ENCODE measurements at places on chromosomes 13 and 19.
A peak's percentile ranks its signal among the peaks of the same experiment; 100 is the strongest.

- no peak for DNase-seq
Measured at GRCh38 chr13:33015241-33015668, 968 bp upstream of the KL start.

DNA sequence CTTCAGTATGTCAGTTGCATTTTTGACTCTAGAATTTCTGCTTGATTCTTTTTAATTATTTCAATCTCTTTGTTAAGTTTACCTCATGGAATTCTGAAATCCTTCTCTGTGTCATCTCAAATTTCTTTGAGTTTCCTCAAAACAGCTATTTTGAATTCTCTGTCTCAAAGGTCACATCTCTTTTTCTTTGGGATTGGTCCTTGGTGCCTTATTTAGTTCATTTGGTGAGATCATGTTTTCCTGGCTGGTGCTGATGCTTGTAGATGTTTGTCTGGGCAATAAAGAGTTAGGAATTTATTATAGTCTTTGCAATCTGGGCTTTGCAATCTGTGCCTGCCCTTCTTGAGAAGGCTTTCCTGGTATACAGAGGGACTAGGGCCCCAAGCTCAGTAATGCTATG lies 18.5 kb upstream of the KBTBD7 start:
- no peak for DNase-seq

GRCh38 chr13:31919241-31919640 lies 112.3 kb upstream of the FRY start:
- DNase-seq: no peak

DNA sequence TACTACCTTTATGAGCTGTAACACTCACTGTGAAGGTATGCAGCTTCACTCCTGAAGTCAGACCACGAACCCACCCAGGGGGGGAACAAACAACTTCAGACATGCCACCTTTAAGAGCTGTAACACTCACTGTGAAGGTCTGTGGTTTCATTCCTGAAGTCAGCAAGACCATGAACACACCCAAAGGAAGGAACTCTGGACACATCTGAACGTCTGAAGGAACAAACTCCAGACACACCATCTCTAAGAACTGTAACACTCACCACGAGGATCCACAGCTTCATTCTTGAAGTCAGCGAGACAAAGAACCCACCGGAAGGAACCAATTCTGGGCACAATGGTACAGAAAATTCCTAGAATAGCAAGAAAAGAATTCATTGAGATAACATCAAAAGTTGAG lies 1796.5 kb upstream of the MIR17HG start:
- DNase-seq: no peak

GRCh38 chr13:44232774-44233173 lies 140.8 kb upstream of the SERP2 start:
- DNase-seq: no peak

DNA sequence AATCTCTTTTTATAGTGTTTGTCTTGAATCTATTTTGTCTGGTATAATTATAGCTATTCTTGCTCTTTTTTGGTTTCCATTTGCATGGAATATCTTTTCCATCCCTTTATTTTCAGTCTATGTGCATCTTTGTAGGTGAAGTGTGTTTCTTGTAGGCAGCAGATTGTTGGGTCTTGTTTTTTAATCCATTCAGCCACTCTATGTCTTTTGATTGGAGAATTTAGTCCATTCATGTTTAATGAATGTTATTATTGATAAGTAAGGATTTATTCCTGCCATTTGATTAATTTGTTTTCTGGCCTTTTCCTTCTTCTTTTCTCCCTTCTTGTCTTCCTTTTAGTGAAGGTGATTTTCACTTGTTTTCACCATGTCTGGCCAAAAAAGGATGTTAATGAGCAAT lies 11.7 kb upstream of the ZDHHC20 start:
- DNase-seq: no peak

DNA sequence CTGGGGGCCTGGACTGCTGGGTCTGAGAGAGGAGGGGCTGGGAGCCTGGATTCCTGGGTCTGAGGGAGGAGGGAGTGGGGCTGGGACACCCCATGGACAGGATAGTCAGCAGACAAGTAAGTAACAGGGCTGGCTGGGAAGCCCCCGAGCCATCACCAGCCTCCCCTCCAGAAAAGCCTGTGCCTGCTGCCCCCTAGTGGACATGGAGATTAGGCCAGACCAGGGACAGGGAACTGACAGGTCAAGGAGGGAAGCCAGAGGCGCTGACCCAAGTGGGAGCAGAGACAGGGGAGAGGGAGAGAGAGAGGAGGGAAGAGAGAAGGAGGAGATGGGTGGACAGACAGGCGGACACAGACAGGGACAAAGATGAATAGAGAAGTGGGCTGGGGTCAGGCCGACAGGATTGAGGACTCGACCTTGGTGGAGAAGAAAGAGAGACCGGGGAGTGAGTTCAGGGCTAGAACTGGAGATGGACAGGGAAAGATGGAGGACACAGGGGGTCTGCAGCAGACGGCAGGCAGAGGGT lies 6.7 kb upstream of the ERFL start:
- DNase-seq: peak; percentile 71

- no peak for DNase-seq
Measured at GRCh38 chr13:37492075-37492474, 106.5 kb downstream of the POSTN start.
